ENCODE measurements at places on chromosomes 6 and 20.

DNA sequence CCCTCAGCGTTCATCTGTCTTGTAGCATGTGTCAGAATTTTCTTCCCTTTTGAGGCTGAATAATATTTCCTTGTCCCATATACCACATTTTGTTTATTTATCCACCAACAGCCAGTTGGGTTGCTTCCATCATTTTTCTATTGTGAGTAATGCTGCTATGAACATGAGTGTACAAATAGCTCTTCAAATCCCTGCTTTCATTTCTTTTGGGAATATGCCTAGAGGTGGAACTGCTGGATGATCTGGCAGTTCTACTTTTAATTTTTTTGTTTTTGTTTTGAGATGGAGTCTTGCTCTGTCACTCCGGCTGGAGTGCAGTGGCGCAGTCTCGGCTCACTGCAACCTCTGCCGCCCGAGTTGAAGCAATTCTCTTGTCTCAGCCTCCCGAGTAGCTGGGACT, 64.7 kb downstream of the SASH1 start:
- DNase-seq: peak; percentile 93

GRCh38 chr20:48406912-48407340, 420.9 kb downstream of the PREX1 start:
- DNase-seq: no peak

- peak; percentile 10 for DNase-seq
Observed at GRCh38 chr20:61186771-61187472, 65.1 kb upstream of the CDH4 start.

GRCh38 chr20:39885975-39886649, 802.9 kb downstream of the MAFB start:
- peak; percentile 75 for DNase-seq

GRCh38 chr6:4055420-4056041, 23.4 kb downstream of the FAM217A start:
- DNase-seq: peak; percentile 60

GRCh38 chr6:132126150-132126549, 175.0 kb upstream of the CCN2 start:
- DNase-seq: no peak
